ENCODE measurements at places on chromosomes 11 and 22. TPM values are rescaled to one million over a fixed set of nuclear protein-coding genes. Genes with fewer than 3 reads are reported as not detected.

Gene TUB
- total RNA-seq = 16.3 TPM

DNA sequence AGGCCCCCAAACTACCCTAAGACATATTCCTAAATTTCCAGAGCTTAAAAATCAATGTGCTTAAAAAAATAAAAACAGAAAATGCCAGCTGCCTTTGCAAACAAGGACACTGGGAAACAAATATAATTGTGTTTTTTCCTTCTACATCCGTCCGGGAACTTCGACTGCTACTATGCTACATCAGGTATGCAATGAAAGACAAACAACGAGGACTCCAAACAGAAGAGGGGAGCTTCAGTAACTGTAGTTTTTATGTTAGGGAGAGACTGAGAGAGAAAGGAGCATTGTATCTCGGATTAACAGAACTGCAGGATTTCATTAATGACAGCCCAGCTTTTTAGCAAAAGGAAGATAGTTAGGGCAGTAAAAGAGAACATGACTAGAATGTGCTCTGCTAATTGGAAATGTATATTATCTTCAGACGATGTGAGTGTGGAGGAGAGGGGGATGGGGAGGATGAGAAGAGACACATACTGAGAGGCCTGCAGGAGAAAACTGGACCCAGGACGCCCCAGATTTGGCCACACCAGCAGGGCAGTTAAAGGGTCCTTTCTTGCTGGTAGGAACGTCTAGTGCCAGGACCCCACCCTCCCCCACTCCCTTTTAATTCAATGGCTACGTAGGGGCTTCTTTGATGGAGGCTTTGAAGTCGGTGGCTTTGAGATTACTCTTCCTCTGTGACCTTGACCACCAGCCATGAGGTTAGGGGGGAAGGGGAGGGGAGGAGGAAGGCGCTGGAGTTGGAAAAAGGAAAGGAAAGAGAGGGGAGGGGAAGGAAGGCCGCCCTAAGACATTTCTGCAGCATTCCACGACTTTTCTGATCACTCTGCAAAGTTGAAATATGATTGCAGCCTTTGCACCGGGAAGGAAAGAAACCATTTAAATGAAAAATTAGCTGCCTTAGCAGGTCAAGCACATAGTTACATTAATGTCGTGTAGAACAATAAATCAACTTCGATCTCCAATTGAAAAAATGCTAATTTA, 187.1 kb downstream of the BLID start:
- peaks cover 11% of the 10 kb centered on the region for H3K27me3 ChIP-seq
- peaks cover 2% of the 10 kb centered on the region for H3K4me1 ChIP-seq
- no peak overlapping the region for H3K27ac ChIP-seq
- no peak for DNase-seq
- H3K36me3 ChIP-seq = no peaks in the 10 kb centered on the region

- H3K4me3 ChIP-seq = no peak overlapping the region
- no peak overlapping the region for H3K27ac ChIP-seq
- no peaks in the 10 kb centered on the region for H3K4me1 ChIP-seq
- H3K27me3 ChIP-seq = peaks cover 12% of the 10 kb centered on the region
- DNase-seq = peak; percentile 51
These were observed 146.5 kb upstream of the RAG2 start for GRCh38 chr11:36744375-36745168.

- H3K4me1 ChIP-seq = no peaks in the 10 kb centered on the region
- H3K4me3 ChIP-seq = no peak overlapping the region
- no peak for DNase-seq
- no peaks in the 10 kb centered on the region for H3K27me3 ChIP-seq
- no peak overlapping the region for H3K27ac ChIP-seq
These were observed 24.6 kb downstream of the SDHAF2 start for GRCh38 chr11:61454520-61454919.

Gene ANKK1
- 0.41 TPM for total RNA-seq

Gene ANO5
- total RNA-seq = 6.5 TPM

All from progenitor cell of endocrine pancreas (in vitro differentiated cells).